ENCODE measurements at places on chromosomes 7 and 10. TPM values are rescaled to one million over a fixed set of nuclear protein-coding genes. Genes with fewer than 3 reads are reported as not detected.

GPR22 gene
- not detected for total RNA-seq

DNA sequence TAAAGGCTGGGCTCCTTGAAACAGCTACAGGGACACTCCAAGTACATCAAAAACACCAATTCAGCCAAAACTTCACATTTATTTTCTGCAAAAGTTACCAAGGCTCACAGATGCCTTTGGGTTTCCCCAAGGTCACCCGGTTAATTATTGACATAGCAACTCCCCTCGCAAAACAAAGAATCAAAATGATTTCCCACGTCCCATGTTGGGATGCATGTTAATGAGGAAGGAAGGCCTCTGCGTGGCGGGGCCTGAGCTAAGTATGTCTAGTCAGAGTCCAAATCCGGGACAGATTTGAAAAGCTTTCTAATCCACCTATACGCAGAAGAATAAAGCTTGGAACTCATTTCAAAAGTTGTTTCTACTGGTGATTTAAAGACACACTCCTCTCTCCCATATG lies 535 bp upstream of the TMEM72 start:
- no peak for DNase-seq

DNA sequence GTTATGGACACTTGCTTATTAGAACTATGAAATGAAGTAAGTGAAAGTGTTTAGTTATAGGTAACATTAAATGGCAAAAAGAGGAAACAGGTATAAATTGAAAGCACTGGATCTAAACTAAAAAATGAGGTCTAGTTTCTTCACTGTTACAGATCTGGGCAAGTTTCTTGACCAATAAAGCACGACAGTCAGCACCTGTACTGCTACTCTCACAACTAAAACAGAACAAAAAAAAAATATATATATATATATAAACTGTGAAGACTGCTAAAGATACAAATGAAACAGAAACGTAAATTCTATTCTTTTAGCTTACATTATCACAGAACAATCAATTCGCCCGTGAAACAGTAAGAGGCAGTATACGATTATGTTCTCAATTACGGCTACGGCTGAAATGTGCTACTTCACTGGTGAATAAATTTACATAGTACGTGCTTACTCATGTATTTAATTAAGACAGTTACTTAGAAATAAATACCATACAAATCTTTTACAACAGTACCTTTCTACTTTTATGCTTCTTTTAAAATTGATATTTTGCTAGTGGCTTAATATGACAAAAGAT lies 4.2 kb downstream of the AHR start:
- DNase-seq = peak; percentile 21

DNA sequence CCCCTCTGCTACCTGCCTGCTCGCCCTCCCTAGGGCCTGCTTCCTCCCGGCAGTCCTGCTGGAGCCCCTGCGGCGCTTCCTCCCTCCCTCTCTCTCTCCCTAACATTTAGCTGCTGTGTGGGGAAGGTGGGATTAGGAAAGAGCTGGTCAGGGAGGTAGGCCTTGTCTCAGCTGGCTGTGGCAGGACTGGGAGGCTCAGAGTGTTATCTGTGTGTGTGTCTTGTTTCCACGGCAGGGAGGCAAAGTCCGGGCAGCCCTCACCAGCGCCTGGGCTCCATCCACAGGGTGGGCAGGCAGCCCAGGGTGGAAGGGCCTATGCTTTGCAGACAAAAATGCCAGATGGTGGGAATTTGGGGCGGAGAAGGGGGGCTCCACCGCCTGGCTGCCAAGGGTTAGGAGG lies 105.7 kb downstream of the RPS24 start:
- peak; percentile 28 for DNase-seq

All from GM23338 (cell line).